CD4-positive, alpha-beta memory T cell (primary cell): ENCODE measurements at places on chromosomes 12 and 14.

- no peak for DNase-seq
Observed at GRCh38 chr14:69658664-69659261, 47.4 kb downstream of the SUSD6 start.

DNA sequence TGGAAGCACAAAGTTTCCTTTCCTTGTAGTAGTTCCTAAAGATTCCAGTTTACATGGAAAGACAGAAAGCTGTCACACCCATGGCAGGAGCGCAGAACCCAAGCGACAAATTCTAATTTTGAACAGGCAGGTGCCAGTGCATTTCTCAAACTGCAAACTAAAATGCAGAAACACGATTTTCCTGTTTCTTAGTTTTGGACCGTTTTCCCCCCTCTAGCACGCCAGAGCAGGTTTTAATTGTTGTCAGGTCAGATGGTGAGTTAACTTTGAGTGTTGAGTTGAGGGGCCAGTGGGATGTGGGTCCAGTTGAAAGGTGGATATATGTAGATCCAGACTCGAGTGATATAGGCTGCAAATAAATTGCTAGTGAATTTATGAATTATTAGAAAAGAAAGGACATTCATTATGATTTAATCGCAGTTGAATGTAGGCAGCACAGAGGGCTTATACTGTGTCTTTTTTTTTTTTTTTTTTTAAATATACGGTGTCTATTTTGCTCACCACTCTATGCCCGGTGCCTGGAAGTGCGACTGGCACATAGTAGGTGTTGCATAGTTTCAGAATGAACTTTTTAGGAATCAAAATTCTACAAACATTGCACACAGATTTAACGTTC, 909 bp upstream of the ETFBKMT start:
- DNase-seq, result no peak

- no peak for DNase-seq
Observed at GRCh38 chr14:36860831-36861230, 199.2 kb downstream of the PAX9 start.

DNA sequence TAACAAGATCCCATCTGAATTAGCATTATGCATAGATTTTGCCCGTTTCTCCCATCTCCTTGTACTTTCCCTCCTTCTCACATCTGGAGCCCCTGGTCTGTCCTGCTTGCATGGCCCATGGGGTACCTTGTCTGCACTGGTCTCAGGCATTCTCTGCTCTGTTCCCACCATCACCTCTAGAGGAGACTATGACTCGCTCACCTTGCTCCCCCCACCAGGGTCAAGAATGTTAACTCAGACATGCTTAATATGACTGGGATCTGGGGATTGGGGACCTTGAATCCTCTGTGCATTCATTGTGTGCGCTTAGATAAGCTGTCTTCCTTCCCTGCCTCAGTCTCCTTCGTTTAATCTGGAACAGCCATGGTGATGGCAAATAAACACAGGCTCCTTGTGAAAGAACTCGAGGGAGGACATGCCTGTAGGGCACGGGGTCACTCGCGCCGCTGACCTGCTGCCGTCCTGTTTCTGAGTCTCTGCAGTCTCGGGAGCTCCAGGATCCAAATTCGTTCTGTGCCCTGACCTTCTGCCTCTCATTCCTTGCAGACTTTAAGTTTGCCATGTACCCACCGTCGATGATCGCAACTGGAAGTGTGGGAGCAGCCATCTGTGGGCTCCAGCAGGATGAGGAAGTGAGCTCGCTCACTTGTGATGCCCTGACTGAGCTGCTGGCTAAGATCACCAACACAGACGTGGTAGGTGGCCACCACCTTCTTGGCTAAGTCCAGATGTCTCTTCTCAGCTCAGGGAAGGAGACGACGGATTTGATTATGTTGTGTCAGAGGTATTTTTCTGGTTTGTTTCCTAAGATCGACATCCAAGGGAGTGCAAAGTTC, 15.0 kb downstream of the CCND2 start:
- no peak for DNase-seq

GRCh38 chr12:94140556-94140955, 7.8 kb upstream of the PLXNC1 start:
- peak; percentile 37 for DNase-seq

GRCh38 chr14:61128382-61129167, 147.5 kb downstream of the SLC38A6 start:
- DNase-seq, result no peak

DNA sequence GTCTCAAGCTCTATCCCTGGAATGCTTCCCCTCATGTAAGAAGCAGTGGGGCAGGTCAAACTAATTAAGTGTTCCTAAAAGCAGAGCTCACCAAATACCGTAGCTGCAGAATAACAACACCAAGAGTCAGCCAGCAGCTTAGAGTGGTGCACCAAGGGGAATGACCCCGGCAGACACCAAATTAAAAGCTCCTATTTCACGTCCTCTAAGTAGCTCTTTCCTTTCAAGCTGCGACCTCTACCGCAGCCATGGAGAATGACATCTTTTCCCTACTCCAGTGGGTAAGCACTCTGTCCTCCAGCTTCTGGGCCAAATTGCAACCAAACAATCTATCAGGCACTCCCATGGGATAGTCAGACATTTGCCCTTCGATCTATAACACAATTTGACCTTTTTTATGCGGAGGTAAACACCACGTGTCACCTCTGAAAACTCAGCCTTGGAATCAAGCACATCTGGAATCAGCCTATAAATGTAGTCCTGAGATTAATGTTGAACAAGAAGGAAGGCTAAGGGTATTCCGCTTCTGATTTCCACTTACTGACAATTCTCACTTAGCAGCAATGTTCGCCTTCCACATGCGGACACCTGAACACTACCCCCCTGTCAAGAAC, 67.6 kb upstream of the CDKN3 start:
- no peak for DNase-seq

DNA sequence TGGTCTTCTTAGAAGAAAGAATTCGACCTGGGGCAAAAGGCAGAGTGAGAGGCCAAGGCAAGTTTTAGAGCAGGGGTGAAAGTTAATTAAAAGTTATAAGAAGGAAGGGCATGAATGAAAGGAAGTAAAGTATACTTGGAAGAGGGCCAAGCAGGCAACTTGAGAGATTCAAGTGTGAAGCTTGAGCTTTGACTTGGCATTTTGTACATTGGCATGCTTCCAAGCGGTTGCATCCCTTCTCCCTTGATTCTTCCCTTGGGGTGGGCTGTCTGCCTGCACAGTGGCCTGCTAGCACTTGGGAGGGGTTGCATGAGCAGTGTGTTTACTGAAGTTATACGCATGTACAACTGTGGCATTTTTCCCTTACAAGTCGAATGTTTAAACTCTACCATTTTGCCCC, 74.8 kb upstream of the MGAT4C start:
- no peak for DNase-seq

GRCh38 chr12:108633534-108634248, at the start of gene SELPLG:
Gene SELPLG, minus strand, starts transcription at chr12:108633894. Its CDS starts 9,587 bp downstream, at chr12:108624307.
- peak; percentile 91 for DNase-seq

DNA sequence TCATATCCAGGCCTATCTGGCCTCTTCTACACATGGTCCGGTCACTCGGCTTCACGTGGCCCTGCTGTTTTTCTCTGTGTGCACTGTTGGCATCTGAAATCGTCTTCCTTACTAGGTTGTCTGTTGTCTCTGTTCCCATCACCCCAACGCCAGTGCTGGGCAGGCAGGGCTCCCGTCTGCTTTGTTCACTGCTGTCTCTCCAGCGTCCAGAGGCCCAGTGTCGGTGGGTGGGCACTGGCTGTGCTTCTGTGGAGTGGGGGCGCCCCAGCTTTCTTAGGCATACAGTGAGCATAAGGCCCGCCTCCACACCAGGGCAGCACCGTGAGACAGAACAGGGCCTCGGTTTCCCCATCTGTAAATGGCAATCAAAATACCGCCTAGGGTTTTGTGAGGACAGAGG, 153.1 kb downstream of the BCL11B start:
- no peak for DNase-seq

- no peak for DNase-seq
Observed at GRCh38 chr14:24958271-24958670, 91.7 kb downstream of the STXBP6 start.

GRCh38 chr14:78324353-78324752, 154.2 kb downstream of the NRXN3 start:
- no peak for DNase-seq

GRCh38 chr12:22229652-22230279, 104.7 kb downstream of the ST8SIA1 start:
- no peak for DNase-seq

GRCh38 chr12:110641521-110641920, 27.6 kb downstream of the TCTN1 start:
- DNase-seq, result no peak
